ENCODE measurements at places on chromosomes 7 and 10. TPM values are rescaled to one million over a fixed set of nuclear protein-coding genes. Genes with fewer than 3 reads are reported as not detected.

GRCh38 chr10:24208661-24209431 is at the start of gene KIAA1217:
Gene KIAA1217, plus strand, starts transcription at chr10:24209138. Its CDS starts 56 bp downstream, at chr10:24209194.
- DNase-seq = peak; percentile 30

- no peak for DNase-seq
These were observed 99.8 kb downstream of the NKX6-2 start for GRCh38 chr10:132685921-132686680.

STAMBPL1 gene
- total RNA-seq = 3.4 TPM

- DNase-seq = no peak
These were observed 10.8 kb downstream of the SEPHS1 start for GRCh38 chr10:13337128-13337826.

DNA sequence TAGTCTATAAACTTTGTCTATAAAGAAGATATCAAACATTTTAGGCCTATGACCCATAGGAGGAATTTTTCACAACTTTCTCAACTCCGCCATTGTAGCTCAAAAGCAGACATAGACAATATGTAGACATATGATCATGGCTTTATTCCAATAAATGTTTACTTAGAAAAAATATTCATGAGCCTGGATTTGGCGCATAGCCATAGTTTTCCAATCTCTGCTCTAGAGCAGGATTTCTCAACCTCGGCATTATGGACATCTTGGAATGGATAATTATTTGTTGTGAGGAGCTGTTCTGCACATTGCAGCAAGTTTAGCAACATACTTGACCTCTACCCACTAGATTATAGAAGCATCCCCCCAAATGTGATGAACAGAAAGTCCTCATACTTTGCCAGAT is 532.6 kb downstream of the ANKRD7 start:
- DNase-seq = no peak

DNA sequence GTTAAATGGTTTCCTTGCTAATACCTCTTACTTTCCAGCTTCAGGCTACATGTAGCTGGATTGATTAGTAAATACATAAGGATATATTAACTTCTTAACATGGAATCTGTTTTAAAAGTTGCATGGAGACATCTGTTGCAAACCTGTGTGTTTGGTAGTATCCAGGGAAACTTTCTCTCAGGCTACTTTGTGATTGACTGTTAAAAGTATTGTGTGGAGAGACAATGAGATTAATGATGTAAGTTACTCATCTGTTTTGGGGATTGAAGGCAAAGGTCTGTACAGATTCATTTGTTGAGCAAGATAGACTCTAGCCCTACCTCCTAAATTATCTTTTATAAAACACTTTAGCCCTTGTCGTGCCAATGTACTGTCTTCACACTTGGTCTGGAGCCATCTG is 6.6 kb downstream of the CREB5 start:
- DNase-seq = no peak

GRCh38 chr10:97718178-97718577 is 4.6 kb downstream of the MARVELD1 start:
- peak; percentile 35 for DNase-seq

GRCh38 chr7:103538964-103539709 is 93.1 kb upstream of the SLC26A5 start:
- DNase-seq = no peak

TLX1 gene
- 0.33 TPM for total RNA-seq

BMPER gene
- total RNA-seq = not detected

SEMA3A gene
- 21.7 TPM for total RNA-seq

GRCh38 chr7:116334555-116334954 is 124.2 kb downstream of the TES start:
- DNase-seq = no peak

LRRTM3 gene
- total RNA-seq = 2.3 TPM

GRCh38 chr7:125834421-125834820 is 904.8 kb upstream of the POT1 start:
- no peak for DNase-seq

FFAR4 gene
- not detected for total RNA-seq

- DNase-seq = no peak
These were observed 337.1 kb upstream of the AKR1E2 start for GRCh38 chr10:4488904-4489303.

GRCh38 chr7:107891636-107892366 is 818 bp downstream of the DLD start:
- DNase-seq = no peak

DNA sequence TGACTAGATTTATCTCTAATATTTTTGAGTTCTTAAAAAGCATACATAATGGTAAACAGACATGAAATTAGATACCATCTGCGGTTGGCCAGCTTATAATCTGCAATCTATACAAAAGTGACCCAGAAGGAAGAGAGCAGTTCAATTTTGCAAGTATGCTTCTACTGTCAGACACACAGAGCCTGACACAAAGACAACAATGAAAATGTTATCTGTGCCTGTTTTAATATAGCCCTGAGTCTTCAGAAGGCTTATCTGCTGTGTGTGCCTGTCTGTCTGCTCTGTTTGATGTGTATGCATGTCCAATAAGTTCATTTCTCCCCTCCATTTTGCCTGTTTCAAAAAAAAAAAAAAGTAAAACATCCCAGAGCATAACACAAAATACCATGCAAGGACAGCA is 73.3 kb upstream of the FHIP2A start:
- DNase-seq = no peak

TMEM140 gene
- total RNA-seq = not detected

TMEM270 gene
- total RNA-seq = not detected

DNA sequence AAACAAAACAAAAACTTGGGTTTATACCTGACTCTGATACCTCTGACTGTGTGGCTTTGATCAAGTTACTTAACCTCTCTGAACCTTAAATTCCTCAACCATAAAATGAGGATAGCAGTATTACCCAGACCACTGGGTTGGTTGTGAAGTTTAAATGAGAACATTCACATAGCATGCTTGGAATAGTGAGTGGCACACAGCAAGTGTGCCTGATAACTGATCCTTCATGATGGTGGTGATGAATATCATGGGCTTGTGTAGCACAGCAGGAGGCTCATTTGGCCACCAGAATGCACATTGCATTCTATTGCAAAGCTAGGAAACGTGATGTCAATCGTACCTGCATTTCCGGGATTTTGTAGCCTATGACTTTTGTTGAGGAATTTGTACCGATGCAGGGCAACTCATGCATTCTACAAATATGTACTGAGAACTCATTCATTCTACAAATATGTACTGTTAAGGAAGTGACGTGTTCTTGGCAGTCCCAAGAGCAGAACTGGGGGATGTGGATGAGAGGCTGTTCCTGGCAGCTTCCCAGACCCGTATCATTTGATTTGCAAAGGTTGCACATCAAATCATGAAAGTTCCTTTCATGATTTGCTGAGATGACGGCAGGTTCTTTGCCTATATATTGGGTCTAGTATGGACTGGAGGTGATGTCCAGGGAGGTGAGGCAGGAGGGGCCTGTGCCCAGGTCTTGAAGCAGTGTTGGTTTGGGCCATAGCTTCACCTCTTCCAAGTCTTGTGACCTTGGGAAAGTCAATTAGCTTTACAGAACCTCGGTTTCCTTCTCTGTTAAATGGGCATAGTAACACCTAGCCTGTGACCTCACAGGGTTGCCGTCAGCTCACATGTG is 94.6 kb upstream of the SMNDC1 start:
- no peak for DNase-seq

DNA sequence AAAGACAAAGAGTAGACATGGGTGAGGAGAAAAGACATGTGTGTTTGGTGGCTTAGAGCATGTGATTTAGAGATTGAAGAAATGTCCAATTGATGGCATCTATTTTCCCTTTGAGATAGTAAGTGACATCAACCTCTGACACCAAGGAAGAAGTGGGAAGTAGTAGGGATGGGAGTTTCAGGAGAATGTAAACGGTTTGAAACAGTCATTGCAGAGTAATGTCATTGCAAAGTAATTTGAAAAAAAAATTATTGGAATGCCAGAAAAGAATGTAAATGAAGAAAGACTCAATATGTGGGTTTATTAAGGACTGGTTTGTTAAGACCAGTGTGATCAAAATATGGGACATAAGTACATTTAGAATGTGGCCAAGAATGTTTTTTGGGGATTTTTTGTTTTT is 26.6 kb downstream of the GNG11 start:
- DNase-seq = no peak

DNA sequence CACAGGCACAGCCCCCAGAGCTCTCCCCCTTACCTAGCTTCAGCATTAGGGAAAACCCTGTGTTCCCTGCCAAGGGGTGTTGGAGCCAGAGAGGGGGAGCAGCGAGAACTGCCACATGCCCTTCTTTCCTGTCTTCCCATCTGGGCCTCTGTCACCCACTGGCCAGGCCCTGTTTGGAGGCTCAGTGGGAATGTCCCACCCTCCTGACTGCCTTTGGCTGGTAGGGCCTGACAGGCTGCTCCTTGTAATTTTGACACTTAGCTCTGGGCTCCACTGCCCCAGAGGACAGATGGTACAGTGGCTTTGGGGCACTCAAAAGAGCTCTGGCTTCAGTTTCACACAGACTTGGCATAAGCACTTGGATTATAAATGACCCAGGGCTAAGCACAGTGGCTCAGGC is 50.6 kb downstream of the GRID2IP start:
- DNase-seq = no peak

GRCh38 chr10:129045599-129045998 is 421.4 kb upstream of the MGMT start:
- DNase-seq = no peak

SEMA3C gene
- total RNA-seq = 36.6 TPM

CDNF gene
- total RNA-seq = 1.1 TPM

- no peak for DNase-seq
These were observed 36.5 kb upstream of the ECHDC3 start for GRCh38 chr10:11705722-11706121.

DNA sequence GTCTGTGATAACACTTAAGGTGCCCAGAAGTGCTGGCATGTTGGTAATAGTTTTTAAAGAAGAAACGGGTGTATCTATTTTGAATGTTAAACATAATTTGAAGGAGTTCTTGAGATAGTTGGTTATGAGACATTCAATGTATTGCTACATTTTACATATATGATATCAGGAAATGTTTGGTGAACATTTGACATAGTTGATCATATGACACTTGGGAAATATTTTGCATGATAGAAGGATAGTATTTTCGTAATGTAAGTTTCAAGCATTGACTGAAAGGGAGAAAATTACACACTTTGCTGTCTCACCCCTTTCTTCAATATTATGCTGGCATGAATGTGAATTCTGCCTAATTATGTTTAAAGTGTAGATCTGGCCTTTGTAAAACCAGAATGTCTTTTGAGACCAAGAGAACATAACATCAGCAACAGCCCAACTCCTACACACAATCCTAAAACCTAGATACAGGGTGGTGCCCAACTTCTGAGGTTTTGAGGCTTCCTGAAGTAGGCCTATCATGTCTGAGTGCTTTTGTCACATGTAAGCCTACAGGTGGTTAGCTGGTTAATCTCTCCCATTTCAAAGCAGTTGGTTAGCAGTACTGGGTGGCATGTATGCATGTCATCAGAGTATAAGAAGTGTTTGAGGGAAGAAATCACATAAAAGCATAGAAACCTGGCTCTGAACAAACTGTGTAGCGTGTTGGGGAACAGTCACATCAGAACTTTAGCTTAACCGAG is 2.1 kb downstream of the ADD3 start:
- no peak for DNase-seq

GRCh38 chr10:100482834-100483185 is 20.0 kb downstream of the WNT8B start:
- DNase-seq = no peak

DNA sequence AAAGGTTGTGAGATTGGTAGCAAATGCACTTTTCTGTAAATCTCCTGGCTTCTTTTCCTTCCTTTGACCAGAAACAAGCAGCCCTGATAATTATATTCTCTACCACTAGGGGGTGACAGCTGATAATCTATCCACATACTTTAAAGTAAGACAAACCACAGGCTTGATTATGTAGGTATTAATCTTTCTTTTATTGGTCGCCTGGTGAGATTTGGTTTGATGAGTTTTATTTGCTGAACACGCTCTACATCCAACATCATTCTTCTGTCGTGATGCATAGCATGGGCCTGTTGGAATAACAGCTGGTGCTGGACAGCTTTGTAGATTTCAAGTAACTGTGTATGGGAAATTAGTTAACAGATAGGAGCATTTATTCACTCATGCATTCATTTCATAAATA is 63.5 kb downstream of the ZNF365 start:
- DNase-seq = peak; percentile 26

DNA sequence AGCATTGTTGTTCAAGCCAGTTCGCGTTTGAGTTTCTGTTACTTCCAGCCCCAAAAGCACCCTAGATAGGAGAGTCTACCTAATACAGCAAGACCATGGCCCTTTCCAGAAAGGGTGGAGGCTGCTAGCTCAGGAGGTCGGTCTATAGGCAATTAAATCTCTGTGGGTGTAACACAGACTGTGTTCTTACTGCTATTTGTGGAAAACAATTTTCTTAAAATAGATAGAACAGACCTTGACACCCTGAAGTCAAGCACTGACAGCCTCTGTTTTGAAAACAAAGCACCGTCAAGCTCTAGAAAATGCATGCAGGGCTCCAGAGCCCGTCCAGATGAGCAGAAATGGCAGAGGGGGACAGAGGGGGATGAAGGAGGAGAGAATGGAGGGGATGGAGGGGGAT is 156.6 kb downstream of the PRKAG2 start:
- DNase-seq = no peak

CNTNAP2 gene
- 12.9 TPM for total RNA-seq

- DNase-seq = no peak
These were observed 296.9 kb downstream of the ETV1 start for GRCh38 chr7:13692548-13692947.

DNA sequence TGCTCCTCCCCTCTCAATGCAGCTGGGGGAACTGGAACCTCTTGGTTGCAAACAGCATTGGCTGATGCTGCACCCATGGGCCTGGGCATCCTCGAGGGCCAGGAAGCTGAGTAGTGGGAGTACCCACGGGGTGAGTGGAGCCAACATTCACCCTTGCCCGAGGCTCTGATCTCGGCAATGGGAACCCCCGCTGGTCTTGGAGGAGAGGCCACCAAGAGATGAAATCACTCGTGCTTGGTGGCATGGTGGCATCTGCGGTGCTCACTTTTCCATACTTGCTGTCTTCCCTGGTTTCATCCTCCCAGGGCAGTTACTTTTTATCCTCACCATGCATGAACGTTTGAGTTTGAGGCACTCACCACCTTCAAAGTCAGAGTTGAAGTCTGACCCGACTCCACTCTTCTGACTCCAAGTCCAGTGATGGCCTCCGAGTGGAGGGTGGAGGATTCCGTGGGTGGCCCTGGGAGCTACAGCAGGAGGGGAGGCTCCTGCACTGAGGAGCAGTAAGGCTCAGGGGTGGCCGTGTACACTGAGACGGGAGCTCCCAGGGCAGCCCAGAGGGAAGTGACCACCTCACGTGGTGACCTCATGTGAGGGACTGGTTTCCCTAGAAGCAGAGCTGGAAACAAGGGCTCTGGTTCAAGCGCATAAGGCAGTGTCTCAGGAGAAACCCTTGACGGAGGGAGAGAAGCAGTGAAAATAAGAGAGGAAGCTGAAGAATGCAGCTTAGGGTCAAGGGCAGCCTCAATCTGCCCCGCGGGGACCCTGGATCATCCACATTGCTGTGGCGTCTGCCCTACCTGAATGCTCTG is 349.1 kb downstream of the TCERG1L start:
- DNase-seq = no peak

DNA sequence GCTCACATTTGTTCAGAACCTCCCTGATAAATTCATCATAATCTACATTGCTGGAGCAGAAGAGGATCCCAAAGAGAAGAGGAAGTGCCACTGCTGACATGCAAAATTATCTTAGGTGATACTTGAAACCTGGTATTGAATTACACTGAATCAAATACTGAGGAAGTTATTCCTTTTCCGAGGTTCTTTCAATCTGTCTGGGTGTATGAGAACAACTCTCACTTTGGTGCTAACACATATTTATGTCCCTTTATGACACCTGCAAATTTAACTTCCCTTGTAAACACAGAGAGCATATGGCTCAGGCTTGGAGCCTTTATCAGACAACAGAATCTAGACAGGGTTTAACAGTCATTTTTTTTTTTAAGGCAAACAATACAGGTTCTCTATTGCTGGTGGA is 131.4 kb downstream of the SRPK2 start:
- no peak for DNase-seq

Data from neural crest cell (in vitro differentiated cells).